CD4-positive, alpha-beta T cell (primary cell): ENCODE measurements at places on chromosomes 7 and 10.

GRCh38 chr10:5961405-5962100, 15.8 kb downstream of the IL15RA start:
- no peak for DNase-seq

GRCh38 chr7:99021941-99022560, 121.9 kb downstream of the SMURF1 start:
- no peak for DNase-seq

DNA sequence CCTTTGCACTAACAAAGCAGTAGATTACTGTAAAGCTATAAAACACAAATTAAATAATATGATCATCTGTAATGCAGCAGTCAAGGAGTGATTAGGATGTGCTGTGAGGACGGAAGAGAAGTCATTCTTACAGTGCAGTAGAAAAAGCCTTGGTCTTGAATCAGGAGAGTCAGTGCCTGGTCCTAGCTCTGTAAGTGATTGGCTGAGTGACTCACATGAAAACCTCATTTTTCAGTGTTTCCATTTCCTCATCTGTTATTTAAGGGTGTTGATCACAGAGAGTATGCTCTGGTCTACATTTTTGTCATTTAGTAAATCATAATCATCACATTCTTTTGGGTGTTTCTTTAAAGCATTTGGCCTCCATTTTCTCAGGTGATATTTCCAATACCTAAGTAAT, 717.8 kb downstream of the LRMDA start:
- no peak for DNase-seq

DNA sequence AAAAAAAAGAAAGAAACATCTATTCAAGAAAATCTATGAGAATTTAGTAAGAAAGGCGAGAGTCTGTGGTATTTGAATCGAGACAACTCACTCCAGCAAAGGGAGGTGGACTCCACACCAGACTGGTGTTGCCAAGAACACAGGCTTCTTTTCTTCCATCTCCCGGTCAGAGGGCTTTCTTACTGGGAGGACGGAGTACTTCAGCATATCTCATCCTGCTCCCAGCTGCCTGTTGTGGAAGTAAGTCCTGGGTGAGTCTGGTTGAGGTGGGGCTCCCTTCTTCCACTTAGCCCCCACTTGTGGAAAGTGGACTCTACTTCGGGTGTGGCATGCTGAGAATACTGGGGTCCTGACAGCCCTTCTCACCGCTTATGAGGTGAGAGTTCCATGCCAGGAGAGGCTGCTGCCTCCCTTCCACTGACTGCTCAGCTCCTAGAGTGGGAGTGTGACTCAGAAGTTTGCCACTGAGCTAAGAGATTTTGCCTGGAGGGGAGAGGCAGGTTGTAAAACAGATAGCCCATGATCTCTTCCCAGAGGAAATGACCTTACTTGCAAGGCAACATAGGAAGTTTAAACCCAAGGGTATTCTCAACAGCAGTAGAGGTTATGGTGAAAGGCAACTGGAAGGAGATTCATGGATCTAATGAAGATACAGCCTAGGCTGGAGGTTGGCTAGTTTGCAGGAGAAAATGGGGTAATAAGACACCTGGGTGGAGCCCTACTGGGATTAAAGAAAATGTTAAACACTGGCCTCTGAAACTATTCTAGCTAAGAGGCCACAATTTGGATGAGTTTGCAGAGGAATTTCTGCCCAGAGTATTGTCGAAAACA, 3.5 kb upstream of the NACAD start:
- no peak for DNase-seq

DNA sequence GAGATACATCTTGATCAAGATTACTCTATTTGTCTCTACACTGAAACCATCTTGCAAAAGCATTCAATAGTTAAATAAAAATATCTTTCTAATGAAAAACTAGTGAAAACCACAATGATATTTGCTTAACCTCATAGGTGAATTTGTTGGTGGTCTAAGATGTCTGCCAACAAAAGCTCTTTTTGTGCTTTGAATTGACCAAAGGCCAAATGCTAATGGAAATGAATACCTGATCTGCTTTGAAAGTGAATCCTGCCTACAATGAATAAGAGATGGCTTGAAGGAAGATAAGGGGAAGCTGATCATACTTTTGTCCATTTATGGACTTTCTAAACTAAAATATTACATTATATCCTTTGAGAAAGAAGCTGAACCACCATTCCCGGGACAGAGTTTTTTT, 228.9 kb upstream of the ETV1 start:
- no peak for DNase-seq

GRCh38 chr7:64892666-64893309, 10.3 kb upstream of the ZNF273 start:
- no peak for DNase-seq

GRCh38 chr7:137875746-137876145, 29.0 kb upstream of the DGKI start:
- DNase-seq = no peak

DNA sequence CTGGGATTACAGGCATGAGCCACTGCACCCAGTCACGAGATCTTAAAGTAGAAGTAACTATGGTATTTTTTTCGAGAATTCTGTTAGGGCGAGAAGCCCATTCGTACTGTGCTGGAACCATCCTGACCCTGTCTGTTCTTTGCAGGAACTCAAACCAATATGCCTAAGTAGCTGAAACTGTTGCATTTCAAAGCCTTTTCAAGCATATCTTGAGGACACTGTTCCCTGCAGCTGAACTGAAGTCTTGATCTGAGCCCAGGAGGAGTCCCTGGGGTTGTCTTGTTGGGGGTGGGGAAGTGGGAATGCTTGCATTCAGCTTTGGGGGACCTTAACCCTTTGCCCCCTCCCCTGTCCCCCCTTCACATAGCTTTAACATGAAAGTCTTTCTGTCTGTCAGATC, 61.5 kb downstream of the CUX1 start:
- DNase-seq = no peak

DNA sequence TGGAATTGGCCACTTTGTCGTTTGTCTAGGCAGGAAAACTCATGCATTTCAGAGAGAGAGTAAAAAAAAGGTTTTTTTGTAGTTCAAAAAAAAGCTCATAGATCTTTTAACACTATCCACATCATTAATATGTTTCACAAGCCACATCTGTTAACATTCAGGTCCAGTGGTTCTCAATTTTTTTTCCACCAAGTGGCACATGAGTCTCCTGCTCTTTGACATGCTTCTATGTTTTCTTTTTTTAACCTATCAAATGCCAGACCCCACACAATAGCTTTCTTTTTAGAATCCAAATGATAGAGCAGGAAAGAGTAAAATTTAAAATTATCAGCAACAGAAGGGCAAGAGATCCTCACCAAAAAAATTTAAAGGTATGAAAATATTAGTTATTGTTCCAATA, 20.3 kb downstream of the NOD1 start:
- DNase-seq = no peak

DNA sequence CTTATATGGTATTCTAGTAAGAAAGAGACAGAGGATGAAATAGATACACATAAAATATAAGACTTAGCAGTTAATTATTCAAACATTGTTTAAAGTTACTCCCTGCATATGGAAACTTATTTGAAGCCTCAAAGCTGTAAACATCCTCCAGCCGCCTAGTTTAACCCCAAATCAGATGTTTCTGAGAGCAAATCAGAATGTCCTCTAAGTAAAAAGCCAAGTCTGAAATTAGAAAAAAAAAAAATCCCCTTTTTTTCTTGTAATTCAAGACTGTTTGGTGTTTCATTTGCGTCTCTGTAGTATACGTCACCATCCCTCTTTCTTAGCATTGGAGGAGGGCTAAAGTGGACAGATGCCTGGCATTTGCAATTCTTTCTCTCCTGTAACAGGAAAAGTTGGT, 46.4 kb downstream of the TMEM26 start:
- no peak for DNase-seq
